ENCODE measurements at places on chromosomes 2 and 18.

GRCh38 chr2:240874715-240875227 lies 6.1 kb downstream of the AGXT start:
- DNase-seq: no peak

DNA sequence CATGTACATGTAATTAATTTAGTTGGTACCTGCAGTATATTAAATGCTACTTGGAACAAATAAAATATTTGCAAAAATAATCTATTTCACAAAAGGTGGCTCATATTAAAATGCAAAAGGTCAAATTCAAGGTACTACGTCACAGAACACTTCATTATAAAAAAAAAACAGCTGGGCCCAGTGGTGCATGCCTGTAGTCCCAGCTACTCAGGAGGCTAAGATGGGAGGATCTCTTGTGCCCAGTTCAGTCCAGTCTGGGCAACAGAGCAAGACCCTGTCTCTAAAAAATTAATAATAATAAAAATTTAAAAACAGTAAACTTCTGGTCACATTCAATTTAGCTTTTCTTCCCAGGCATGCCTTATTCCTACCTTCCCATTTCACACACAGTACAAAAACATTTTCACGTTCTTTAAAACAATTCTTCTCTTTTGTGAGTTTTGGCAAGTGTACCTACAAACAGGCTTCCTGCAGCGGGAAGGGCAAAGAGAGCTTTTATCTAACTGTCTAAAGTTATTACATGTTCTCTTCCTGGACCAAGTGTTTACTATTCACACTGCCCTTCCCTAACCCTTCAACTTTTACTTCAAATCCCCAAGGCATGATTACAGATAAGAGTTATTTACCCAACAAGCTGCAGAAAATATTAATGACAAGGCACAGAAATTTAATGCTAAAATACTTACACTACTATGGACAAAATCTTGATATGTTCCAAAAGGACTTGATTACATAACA lies 10.7 kb downstream of the BAZ2B start:
- DNase-seq: no peak

- DNase-seq: no peak
Observed at GRCh38 chr2:172113617-172114016, 10.9 kb upstream of the DLX2 start.

DNA sequence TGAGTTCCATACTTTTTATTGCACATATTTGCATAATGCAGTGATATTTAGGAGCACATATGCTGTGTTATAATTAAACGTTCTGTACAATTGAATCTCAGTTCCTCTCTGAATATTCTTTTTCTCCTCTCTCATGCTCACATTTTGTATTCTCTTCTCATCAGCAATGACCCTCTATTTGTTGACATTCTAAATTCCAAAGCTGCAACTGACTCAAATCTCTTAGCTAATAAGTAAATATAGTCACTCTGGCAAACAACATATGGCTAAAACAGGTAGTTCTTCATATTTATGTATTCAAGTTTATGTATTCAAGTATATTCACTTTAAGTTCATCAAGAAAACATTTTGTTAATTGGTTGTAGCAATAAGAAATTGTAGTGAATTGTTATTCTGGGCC lies 907.4 kb upstream of the VRK2 start:
- DNase-seq: no peak

DNA sequence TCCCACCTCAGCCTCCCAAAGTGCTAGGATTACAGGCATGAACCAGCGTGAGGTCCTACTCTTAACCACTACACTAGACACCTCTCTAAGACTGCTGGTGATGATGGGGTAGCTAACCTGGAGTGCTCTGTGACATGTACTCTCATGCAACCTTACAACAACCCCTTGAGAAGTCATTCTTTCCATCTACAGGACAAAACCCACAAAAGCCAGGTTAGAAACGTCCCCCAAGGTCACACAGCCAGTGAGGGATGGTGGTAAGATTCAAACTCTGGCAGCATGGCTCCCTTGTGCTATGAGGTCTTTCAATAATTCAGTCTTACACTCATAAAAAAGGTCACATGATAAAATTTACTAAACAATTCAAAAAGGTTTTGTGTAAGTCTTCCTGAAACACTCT lies 94.8 kb upstream of the SERTAD2 start:
- no peak for DNase-seq

DNA sequence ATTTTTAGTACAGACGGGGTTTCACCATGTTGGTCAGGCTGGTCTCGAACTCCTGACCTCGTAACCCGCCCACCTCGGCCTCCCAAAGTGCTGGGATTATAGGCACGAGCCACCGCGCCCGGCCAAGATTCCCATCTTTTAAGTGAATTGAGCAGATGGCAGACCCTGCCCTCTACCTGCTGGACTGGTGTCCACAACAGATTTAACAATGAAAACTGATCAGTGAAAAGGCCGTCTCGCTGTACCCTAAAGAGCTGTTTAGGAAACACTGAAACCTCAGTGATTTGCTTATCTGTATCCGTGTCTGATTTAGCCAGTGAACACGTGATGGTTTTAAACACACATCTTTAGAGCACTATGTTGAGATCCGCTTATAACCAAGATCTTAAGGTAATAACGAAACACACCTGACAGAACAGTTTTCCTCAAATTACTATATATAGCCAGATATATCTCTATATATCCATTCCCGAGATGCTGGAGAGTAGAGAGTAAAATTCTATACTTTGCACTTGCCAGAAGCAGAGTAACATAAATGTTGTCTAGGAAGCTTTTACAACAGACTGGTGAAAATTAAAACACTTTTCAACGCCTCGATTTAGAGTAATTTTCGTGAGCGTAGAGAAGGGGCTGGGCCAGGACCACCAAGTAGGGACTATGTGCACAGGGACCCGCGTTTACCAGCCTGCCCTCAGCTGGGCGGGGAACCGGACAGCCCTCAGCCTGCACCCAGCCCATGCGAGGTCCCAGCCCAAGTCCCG lies 594 bp downstream of the FAM161A start:
- DNase-seq: no peak

DNA sequence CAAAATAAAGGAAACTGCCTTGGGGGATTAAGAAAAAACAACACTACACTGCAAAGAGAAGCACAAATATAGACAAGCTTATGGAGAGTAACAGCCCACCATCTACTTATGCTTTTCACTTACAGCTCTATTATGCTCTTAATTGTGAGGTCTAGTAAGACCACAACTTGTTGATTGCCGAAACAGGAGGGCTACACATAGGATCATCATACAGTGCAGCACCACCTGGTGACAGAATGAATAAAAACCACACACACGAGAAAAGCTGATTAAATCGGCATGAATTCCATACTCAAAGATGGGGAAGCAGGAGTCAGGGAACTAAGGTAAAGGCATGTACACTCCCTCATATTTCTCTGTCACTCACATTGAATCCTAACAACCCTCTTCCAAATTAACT lies 259.2 kb downstream of the IKZF2 start:
- DNase-seq: no peak

DNA sequence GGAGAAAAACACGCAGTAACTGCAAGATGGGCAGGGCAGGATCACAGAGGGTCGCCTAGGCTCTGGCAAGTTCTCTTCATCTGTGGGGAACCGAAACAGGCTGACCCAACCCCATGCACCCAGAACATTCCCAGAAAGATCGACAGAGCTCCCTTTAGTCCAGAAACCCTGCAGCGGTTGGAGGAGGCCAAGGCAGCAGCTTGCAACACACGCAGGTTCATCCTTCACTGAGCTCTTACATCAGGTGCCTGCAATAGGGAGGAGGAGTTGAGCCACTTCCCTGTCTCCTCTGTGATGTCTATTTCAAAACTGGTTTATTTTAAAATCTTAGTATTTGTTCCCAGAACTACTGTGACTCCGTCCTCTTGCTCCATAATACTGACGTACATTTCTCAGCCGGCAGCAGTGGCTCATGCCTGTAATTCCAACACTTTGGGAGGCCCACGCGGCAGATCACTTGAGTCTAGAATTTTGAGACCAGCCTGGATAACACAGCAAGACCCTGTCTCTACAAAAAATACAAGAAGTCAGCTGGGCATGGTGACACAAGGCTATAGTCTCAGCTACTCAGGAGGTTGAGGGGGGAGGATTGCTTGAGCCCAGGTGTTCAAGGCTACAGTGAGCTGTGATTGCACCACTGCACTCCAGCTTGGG lies 11.5 kb upstream of the SLC11A1 start:
- DNase-seq: no peak

- DNase-seq: no peak
Observed at GRCh38 chr2:160290598-160290997, 90.5 kb upstream of the ITGB6 start.

GRCh38 chr2:23633966-23634365 lies 249.0 kb downstream of the KLHL29 start:
- no peak for DNase-seq

- DNase-seq: no peak
Observed at GRCh38 chr18:11872479-11873136, 21.4 kb downstream of the CHMP1B start.

DNA sequence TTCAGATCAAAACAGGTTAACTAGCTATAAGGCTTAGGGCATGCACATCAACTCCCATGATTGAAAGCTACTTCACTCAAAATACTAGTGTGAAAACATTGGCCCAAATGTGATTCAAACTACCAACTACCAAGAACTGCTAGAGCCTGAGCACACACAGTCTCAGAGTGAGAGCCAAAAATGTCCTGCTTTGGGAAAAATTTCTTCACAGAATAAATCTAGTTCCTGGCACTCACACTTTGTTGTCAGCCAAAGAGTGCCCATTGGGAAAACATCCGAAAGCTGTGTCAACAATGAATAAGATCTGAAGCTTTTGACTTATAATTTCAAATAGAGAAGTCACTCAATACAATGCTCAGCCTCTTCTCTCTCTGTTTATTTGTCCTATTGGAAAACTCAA lies 182.7 kb downstream of the LRATD1 start:
- no peak for DNase-seq

- no peak for DNase-seq
Observed at GRCh38 chr18:49031511-49032188, 80.9 kb upstream of the SMAD7 start.

- no peak for DNase-seq
Observed at GRCh38 chr2:228917220-228917619, 353.9 kb downstream of the PID1 start.

DNA sequence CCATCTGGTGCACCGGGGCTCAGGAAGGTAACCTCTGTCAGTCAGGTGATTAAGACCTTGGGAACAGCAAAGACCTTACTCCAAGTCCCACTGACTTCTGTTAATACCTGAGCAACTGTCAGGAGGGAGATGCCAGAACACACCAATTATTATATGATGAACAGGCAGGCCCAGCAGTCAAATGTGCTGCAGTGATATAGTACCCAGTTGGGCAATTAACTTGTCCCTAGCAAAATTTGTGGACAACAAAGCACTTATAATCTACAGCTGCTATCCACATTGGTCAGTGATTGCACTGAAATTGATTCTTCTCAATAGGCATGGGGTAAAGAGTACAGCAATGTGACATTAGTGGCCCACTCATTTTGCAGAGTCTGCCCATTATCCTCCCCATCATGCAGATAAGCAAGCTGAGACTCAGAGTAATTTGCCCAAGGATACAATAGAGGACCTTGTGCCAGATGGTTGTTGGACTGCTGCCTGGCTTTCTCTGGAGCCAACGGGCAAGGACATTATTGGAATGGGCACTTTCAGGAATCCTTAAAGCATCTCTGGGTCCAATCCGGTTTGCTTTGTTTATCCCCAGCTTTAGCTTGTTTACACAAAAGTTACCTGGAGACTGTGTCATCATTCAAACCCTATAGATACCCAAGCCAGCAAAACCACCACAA lies 147.6 kb downstream of the CCBE1 start:
- no peak for DNase-seq

- no peak for DNase-seq
Observed at GRCh38 chr18:79413901-79414300, 18.2 kb downstream of the NFATC1 start.

DNA sequence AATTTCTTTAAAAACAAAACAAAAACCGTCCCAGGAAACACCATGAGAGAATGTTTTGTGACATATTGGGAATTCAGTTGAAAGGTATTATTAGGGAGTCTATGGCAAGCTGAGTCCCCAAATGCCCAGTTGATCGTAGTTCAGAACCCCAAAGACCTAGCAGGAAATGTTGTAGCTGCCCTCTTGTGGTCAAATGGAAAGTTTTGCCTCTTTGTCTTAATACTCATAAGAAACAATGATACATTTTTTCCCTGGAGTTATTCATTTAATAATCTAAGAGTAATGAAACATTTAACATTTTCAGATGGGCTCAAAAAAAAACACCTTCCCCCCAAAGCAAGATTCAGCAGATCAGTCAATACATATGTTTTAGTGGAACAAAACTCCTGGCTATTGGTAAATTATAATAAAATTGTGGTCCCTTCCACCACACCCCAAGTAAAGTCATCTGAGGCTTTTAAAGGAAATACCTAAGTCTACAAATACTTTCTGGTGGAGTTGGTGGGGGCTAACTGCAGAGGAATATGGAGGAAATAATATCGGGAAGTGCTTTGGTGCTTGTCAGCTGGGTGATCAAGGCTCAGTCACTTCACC lies 37.8 kb upstream of the EFEMP1 start:
- no peak for DNase-seq

GRCh38 chr2:50746526-50746925 lies 285.4 kb downstream of the NRXN1 start:
- DNase-seq: no peak

- no peak for DNase-seq
Observed at GRCh38 chr2:237165405-237166276, 80.0 kb downstream of the COPS8 start.

GRCh38 chr2:195445639-195446038 lies 211.4 kb upstream of the SLC39A10 start:
- no peak for DNase-seq

GRCh38 chr18:72849671-72850070 lies 18.1 kb downstream of the NETO1 start:
- no peak for DNase-seq

DNA sequence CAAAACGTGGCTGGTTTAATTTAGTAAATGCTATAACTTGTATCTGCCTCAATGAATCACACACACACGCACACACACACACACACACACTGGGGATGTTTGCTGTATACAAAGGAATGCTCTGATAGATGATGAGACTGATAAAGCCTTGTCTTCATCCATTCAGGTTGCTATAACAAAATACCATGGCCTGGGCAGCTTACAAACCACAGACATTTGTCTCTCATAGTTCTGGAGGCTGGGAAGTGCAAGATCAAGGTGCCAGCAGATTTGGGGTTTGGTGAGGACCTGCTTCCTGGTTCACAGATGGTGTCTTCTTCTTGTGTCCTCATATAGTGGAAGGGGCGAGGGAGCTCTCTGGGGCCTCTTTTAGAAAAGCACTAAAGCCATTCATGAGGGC lies 149.5 kb upstream of the HDAC4 start:
- no peak for DNase-seq

GRCh38 chr2:146576339-146577111 lies 1268.3 kb upstream of the ACVR2A start:
- no peak for DNase-seq

GRCh38 chr18:8773980-8774379 lies 68.6 kb downstream of the MTCL1 start:
- DNase-seq: no peak

DNA sequence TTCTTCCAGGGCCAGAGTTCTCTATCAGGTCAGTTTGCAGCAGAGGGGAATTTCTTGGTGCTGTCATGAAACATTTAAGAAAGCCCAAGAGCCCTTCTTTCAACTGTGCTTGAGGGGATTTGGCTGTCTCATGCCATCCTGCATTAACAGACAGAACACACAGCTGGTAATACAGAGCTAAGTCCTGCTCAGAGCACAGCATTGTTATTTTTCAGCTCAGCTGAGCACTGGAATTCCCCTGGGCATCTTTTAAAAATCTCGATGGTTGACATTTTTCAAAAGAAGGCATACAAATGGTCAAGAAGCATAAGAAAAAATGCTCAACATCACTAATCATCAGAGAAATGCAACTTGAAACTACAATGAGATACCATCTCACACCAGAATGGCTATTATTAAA lies 14.9 kb upstream of the IL1R2 start:
- no peak for DNase-seq

GRCh38 chr2:152552888-152553287 lies 164.4 kb downstream of the PRPF40A start:
- DNase-seq: no peak

All from activated CD4-positive, alpha-beta T cell treated with anti-CD3 and anti-CD28 coated beads for 1 hour (primary cell).